Astrocyte of the spinal cord (primary cell): ENCODE measurements at places on chromosomes 7 and 10.
A peak's percentile ranks its signal among the peaks of the same experiment; 100 is the strongest.

DNA sequence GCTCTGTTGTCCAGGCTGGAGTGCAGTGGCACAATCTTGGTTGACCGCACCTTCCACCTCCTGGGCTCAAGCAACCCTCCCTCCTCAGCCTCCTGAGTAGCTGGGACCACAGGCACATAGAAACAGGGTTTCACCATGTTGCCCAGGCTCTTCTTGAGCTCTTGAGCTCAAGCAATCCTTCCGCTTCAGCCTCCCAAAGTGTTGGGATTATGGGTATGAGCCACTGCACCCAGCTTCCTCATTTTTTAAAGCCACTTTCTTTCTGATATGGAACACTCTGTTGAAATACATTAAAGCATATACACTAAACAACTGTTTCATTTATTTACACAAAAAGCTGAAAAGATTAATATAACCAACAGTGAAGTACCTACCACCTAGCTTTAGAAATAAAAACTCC lies 117.2 kb downstream of the CLEC2L start:
- DNase-seq: no peak

GRCh38 chr10:19041171-19041570 lies 7.4 kb upstream of the MALRD1 start:
- DNase-seq: no peak

DNA sequence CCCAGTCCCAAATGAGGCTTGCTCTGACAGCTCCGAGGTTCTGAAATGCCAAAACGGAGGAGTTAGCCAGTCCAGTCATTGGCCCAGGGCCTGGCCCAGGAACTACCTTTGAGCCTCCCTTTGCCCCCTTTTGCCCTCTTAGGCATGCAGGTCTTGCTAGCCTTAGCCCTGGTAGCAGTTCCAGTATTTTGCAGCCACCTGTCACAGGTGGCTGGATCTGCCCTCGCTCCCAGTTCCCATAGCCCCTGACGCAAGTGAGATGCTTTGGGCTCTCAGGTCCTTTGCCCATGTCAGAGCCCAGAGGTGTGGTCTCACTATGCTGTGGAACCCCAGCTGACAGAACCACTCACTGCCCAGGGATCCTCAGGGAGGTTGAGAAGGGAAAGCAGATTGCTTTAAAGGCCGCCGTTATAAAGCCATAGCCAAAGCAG lies 42.0 kb downstream of the GPRIN2 start:
- no peak for DNase-seq

DNA sequence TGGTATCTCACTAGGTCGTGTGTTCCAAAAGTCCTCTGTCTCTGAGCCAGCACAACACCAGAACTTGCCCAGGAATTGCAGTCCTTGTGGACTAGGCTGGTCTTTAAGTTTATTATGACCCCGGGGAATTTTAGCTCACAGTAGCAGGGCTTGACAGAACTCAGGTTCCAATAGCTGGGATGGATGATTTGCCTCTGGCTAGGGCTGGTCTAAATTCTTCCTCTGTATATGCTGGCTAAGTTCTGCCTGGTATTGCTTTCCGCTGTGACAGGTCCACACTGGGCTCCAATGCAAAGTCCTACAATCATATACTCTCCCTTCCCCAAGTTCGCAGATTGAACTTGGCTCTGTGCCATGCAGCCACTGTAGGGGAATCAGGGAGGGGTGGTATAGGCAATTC lies 52.5 kb downstream of the FAS start:
- no peak for DNase-seq

DNA sequence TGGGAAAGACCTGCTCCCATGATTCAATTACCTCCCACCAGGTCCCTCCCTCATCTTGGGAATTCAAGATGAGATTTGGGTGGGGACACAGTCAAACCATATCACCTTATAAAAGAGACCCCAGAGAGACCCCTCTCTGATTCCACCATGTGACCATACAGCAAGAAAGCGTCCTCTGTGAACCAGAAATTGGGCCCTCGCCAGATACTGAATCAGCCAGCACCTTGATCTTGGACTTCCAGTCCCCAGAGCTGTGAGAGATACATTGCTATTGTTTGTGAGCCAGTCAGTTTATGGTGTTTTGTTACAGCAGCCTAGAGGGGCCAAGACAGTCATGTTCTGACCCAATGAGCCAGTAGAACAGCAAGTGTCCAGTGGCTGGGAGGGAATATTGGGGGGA lies 232.6 kb downstream of the PAXIP1 start:
- DNase-seq: no peak

- DNase-seq: no peak
These were observed 27.1 kb downstream of the INPP5A start for GRCh38 chr10:132564690-132565089.

DNA sequence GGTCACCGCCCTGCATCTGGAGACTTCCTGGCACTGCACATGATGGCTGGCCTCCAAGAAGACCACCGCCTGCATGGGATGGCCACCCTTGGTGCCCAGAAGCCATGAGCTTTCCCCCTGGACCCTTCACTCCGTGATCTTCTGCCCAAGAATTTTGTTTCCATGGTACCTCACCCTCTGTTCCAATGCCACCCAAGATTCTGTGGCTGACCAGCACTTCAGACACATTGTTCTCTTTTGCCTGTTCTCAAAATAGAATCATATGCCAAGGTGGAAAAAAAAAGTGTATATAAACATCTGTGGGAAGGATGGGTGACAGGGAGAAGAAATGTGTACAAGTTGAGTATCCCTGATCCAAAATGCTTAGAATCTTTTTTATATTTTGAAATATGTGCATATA lies 12.1 kb downstream of the HTR7 start:
- no peak for DNase-seq

- no peak for DNase-seq
These were observed 118.5 kb downstream of the GRID1 start for GRCh38 chr10:86248062-86248461.

GRCh38 chr7:55509322-55509721 lies 63.0 kb downstream of the VOPP1 start:
- DNase-seq: peak; percentile 49

- no peak for DNase-seq
These were observed 62.3 kb downstream of the FAM53B start for GRCh38 chr10:124681626-124682552.

- DNase-seq: no peak
These were observed 320.3 kb downstream of the LRRTM3 start for GRCh38 chr10:67246066-67246555.

DNA sequence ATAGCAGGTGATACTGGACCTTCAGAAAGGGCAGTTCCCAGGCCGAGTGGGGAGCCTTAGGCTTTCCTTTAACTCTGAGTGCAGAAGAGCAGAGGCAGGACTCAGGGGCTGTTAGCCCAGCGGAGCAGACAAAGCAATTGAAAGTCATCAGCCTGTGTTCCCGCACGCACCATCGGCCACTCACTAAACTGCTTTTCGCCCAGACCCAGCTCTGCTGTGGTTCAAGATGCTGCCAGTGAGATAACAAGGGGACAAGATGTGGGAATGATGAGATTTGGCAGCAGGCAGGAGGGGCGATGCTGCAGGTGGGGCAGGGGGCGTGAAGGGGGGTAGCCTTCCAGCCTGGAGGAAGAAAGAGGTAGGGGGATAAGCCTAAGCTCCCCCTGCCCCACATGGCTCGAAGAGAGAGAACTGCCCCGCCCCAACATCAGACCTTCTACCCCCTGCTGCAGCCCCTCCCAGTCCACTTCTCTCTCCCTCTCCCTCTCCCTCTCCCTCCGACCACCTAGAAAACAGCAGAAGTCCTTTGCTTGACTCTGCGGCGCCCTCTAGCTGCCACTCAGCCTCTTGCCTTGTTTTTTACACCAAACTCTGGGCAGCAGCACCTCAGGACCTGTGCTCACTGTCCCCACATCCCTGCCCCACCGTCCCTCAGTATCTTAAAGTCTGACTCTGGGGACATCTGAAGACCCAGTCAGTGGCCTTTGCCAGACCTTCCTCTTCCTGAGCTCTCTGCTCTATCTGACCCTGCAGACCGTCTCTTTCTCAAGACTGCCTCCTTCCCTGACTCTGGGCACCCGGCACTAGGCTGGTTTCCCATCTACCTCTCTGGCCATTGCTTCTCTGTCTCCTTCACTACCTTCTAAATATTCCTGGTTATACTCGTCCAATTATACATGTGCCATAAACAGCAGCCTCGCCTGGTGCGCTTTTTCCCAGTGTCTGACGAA lies 110.5 kb downstream of the C10orf105 start:
- DNase-seq: peak; percentile 66

DNA sequence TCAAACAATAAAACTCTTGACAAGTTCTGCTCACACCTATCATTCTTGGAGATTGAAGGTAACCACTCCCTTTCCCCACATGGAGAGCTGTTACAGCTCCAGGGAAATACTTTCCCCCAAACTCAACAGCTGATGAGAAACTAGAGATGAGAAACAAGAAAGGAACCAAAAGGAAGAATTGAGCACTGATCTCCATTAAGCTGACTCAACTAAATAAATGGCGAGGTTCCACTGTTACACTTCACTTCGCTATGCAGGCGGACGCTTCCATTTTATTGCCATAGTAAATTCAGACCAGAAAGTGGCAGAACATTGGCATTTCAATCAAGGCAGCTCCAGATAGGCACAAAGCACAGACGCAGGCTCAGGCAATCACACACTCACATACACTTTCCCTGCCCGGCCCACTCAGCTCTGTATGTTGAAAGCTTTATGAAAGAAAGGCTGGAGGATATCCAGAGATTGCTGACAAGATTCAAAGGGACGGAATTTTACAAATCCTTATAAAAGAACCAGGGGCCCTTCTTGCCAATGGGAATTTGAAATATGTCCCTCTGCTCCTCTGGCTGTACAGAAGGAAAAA lies 11.5 kb upstream of the YAE1 start:
- no peak for DNase-seq

DNA sequence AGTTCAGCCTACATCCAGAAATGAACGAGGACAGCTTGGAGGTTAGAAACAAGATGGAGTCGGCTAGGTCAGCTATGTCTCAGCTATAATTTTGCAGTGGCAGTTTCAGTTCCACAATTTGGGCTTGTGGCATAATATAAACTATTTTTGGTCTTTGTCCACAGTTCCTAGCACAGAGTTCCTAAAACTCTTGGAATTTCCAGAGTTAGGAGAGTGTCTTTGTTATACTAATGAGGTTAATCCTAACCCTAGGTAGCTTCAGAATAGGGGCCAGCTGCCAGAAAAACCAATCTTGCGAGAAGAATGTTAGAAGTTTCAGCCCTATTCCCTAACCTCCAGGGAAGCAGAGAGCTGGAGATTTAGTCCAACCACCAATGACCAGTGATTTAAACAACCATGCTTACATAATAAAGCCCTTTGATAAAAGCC lies 131.9 kb downstream of the AKR1D1 start:
- DNase-seq: no peak

DNA sequence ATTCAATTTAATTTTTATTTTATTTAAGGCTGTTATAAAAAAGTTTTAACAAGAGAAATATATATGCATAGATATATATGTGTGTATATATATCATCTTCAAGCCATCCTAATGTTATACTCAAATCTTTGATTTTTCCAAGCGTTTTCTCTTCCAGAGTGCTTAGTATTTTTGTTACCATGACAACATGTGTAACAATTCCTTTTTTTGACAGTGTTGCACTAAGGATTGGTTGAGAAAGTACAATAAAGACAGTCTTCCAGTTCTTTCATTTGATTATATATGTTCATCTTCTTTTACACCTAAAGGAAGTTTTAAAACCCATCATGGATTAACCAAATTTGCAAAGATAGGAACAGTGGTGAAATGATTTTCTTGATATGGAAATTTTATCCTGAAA lies 171.7 kb downstream of the KLF6 start:
- DNase-seq: no peak

- no peak for DNase-seq
These were observed 17.0 kb downstream of the PIK3AP1 start for GRCh38 chr10:96703358-96703757.

GRCh38 chr10:14240253-14241189 lies 90.2 kb downstream of the FRMD4A start:
- no peak for DNase-seq

GRCh38 chr10:30813872-30814481 lies 184.4 kb upstream of the LYZL2 start:
- peak; percentile 92 for DNase-seq

GRCh38 chr7:54843841-54844355 lies 84.9 kb upstream of the SEC61G start:
- DNase-seq: no peak

DNA sequence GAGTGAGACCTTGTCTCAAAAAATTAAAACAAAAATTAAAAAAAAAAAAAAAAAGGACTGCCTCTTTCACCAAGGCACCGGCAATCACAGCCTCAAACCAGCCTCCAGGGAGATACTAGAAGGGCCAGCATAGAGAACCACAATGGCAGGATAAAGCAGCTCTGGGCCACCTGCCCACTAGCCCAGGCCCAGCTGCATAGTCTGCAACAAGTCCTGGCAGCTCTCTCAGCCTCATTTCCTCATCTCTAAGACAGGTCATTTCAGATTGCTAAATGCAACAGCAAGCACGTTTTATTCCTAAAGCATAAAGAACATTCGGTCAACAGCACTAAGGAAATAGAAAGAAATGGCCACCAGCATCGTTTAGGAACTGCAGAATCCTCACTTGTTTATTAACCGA lies 28.8 kb downstream of the XPNPEP1 start:
- peak; percentile 83 for DNase-seq

DNA sequence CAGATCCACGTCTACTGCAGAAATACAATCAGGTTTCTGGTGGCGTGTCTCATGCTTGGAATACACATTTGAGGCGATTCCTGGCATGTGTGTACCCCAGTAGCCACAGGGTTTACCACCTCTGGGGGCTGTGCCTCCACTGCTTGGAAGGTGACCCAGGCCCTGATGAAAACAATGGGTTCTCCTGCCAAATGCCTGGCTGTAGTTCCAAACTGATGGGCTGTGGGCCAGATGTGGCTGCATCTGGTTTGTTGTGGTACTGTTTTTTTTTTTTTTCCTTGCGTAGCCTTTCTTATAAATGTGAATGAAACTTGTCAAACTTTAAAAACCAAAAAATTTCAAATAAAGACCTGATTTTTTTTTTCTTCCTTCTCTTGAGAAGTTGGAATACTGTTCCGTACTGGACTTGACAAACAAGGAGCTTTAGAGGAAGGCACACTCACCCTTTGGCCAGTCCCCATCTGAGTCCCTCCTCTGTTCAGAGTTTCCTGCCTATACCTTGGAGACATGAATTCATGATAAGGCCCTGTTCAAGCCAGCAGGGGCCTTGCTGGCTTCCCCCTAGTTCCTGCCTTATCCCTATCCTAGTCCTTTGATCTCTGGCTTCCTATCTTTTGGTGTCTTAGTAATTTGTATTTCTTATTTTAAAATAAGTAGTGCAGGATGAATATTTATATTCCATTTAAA lies 217.1 kb downstream of the PHTF2 start:
- DNase-seq: no peak

DNA sequence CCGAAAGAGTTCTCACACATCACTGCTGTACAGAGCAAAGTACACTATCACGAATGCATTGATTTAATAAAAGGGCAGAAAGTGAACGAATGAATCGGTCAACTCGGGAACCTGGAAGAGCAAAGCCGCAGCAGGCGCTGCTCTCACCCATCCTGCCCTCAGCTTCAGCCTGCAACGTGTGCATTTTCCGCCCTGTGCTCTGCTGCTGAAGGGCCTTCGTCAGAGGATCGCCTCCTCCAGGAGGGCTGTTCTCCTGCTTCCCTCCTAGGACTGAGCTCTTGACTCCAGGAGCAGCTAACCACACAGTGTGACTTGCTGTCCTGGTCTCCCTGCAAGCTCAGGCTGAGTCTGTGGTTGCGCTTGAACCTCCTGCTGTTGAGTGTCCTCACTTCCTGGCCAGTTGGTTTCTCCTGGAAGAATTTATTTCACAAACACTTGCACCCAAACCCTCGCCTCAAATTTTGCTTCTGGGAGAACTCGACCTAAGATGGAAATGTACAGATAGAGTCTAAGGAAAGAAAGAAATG lies 473.0 kb upstream of the KLF6 start:
- no peak for DNase-seq

- DNase-seq: no peak
These were observed 57.0 kb downstream of the C1GALT1 start for GRCh38 chr7:7239346-7239745.

GRCh38 chr10:62639144-62639543 lies 165.4 kb upstream of the ADO start:
- DNase-seq: no peak
